CD4-positive, alpha-beta T cell treated with Interleukin-4 for 1 hour (primary cell): ENCODE measurements at places on chromosomes 11 and 22.

- no peak for DNase-seq
Observed at GRCh38 chr11:113131036-113131775, 170.0 kb downstream of the NCAM1 start.

DNA sequence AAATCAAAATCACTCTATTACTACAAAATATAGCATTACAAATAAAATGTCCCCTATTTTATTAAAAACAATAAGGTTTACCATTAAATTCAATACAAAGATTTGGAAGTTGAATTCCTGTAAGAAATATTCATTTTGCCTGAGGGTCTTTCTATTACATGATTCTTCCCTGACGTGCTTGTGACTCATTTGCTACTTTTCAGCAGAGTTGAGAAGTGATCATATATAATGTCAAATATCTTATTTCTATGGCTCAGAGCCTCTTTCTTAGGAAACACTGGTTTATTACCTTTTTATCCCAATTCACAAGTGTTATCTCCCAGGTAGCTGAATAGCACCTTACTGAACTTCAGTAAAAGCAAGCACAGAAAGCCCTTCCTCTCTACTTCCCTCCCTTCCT lies 65.2 kb upstream of the CNTN5 start:
- DNase-seq: no peak

GRCh38 chr22:38881464-38881871 lies 9.5 kb upstream of the CBX6 start:
- no peak for DNase-seq

DNA sequence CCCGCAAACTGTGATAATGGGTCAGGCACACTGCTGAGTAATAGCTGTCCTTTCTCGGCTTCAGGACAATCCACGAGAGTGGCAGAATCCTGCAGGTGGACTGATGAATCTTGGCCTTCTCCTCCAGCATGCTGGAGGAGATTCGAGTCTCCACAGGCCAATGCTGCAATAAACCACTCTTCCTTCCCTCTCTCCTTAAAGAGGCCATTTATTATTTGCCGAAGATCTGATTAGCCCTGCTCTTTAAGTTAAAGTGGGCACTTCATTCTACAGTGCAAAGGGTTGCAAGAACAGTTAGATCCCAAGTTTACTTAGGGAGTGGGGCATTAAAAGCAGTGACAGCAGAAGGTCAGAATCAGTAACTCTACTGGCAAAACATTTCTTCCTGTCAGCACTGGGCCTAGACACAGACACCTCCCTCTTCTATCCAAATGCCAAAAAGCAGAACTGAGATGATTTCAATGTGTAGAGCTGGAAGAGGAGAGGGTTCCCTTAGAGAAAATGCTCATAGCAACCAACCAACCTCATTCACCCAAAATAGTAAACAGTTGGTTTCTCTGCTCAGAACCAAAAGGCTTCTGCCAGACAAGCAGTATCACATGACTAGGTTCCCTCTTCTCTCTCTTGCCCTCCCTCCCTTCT lies 121.7 kb downstream of the SGSM3 start:
- peak; percentile 54 for DNase-seq

DNA sequence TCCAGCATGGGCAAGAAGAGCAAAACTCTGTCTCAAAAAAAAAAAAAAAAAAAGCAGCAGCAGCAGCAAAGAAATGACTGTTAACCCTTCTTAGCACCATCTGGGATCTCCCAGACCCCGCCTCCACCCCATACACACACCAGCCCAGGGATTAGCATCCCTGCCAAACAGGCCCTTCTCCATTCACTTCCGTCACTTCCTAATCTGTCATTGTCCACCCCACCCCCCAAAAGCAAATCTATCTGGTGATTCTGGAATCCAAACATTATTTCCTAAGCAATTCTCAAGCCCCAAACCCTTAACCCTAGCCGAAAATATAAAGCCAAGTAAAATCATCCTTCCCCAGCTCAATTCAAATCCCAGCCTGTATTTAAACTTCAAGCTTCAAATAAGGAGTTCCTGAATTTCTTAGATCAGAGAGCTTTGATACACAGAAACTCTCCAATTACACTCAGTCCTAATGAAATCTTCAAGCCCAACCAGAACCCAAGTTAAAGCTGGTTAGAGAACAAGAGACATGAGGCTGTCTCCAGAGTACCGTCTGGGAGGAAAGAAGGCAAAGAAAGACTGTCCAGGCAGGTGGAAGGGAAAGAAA lies 6.0 kb upstream of the AHNAK start:
- peak; percentile 60 for DNase-seq

GRCh38 chr22:35070451-35071093 lies 4.6 kb downstream of the ISX start:
- no peak for DNase-seq
